ENCODE measurements at places on chromosomes 3 and 15. TPM values are rescaled to one million over a fixed set of nuclear protein-coding genes. Genes with fewer than 3 reads are reported as not detected.

GRCh38 chr3:71244826-71245488, 338.6 kb downstream of the FOXP1 start:
- no peak for DNase-seq
- no peak overlapping the region for H3K27ac ChIP-seq
- H3K4me1 ChIP-seq: peaks cover 25% of the 10 kb centered on the region
- H3K36me3 ChIP-seq: peaks cover 27% of the 10 kb centered on the region
- no peaks in the 10 kb centered on the region for H3K27me3 ChIP-seq

The PAK6 gene
- 0.34 TPM for total RNA-seq

The SRPRB gene
- 19.9 TPM for total RNA-seq

GRCh38 chr3:194664857-194665256, 7.1 kb downstream of the LSG1 start:
- H3K4me1 ChIP-seq: peaks cover 8% of the 10 kb centered on the region
- H3K4me3 ChIP-seq: no peak overlapping the region
- H3K27me3 ChIP-seq: no peaks in the 10 kb centered on the region
- no peak overlapping the region for H3K27ac ChIP-seq
- peaks cover 70% of the 10 kb centered on the region for H3K36me3 ChIP-seq

DNA sequence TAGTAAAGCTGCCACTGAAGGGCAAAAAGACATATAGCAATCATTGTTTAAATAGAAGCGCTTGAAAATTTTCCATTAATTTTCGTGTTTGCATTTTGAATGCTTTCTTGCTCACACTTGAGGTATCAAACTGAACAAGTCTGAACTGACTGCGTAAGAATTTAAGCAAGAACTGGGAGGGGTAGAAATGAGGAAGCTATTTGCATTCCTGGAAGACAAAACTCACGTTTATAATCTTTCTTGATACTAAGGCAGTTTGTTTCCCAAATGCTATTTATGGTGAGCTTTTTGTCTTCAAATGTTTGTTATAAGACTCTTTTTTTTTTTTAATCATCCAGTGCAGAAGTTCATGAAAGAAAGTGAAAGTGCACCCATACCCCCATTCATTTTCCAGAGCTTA, 499.8 kb upstream of the TPRG1 start:
- H3K4me3 ChIP-seq: no peak overlapping the region
- DNase-seq: no peak
- H3K4me1 ChIP-seq: no peaks in the 10 kb centered on the region
- H3K27ac ChIP-seq: no peak overlapping the region

The TTLL13 gene
- 0.63 TPM for total RNA-seq

GRCh38 chr3:46354984-46355383, 1.1 kb downstream of the CCR2 start:
- peak overlapping the region; percentile 60 for H3K4me3 ChIP-seq
- no peaks in the 10 kb centered on the region for H3K27me3 ChIP-seq
- H3K27ac ChIP-seq: peak overlapping the region; percentile 52
- no peak for DNase-seq
- H3K36me3 ChIP-seq: peaks cover 14% of the 10 kb centered on the region

Data from CD4-positive, alpha-beta T cell (primary cell).